ENCODE measurements at places on chromosomes 13 and 19. TPM values are rescaled to one million over a fixed set of nuclear protein-coding genes. Genes with fewer than 3 reads are reported as not detected.
A peak's percentile ranks its signal among the peaks of the same experiment; 100 is the strongest.

DNA sequence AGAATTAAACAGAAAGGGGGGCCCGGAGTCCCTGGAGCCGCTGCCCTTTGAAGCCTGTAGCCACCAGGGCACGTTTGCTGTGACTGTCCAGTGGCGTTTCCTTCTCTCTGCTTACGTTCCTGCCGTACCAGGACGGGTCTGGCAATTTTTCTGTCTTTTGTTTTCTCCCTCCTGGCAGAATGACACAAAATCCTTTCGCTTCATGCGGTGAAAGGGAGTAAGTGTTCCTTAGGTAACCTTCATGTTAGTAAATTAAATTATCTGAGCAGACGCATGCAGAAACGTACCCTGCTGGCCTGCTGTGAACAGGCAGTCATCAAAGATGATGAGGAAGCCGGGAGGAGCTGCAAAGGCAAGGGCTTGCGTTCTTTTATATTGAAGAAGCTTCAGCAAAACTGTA is 299.3 kb upstream of the ARGLU1 start:
- DNase-seq, result no peak

DNA sequence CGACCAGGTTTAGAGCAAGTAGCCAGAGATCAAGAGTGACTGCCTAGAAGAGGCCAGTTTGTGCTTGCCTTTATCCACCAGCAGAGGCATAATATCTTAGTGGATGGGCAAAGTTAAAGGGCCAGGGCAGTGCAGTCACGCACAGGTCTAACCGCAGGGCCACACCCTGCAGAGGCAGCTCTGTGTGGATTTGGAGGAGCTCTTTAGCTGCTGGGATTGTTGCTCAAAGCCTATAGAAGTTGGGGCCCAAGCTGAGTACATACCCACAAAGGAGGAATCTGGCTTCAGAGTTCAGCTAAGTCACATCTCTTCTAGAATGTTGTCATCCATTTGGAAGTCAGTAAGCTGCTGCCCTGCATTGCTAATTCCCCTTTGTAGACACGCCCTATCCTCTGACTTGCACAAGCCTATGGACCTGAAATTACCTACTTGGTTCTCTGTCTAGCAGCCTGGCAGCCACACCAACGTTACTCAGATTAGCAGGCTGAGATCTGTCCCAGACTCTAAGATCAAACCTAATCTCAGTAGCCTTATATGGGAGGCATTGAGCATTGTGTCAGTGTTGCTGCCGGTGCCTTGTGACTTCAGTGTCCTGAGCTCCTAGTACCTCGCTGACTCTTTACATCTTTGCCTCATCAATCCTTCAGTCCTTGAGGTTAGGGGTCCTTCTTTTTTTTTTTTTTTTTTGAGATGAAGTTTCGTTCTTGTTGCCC is 102.9 kb upstream of the STARD13 start:
- no peak for DNase-seq

DNA sequence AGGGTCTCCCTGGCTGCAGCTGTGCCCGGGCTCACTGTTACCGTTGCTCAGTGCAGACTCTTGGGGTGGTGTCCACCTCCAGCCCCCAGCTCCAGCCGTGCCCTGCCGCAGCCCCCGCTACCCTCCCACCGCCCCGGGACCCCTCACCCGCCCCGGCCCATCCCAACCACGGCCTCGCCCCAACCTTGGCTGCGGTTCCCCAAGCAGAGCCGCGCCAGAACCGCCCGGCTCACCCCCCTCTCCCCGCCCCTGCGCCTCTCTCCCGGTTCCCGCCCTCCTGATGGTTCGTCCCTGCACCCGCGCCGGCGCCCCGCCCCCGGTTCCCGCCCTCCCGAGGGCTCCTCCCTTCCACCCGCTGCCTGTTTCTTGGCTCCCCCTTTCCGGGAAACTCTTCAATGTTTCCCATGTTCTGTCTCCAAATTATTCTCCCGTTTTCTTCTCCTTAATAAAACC is 40.3 kb downstream of the ANKRD10 start:
- peak; percentile 92 for DNase-seq

The ATP1A3 gene
- not detected for total RNA-seq
